Esophagus muscularis mucosa (tissue), 4 donors: ENCODE measurements at places on chromosomes 13 and 19. TPM values are rescaled to one million over a fixed set of nuclear protein-coding genes. Genes with fewer than 3 reads are reported as not detected.

IGSF23 gene
- not detected for total RNA-seq

PEAK3 gene
- 2.3 TPM for total RNA-seq

ZNF480 gene
- 6.8 TPM for total RNA-seq

DACH1 gene
- 1.5 TPM for total RNA-seq

CEACAM19 gene
- total RNA-seq, result 5.1 TPM
